Placental epithelial cell (primary cell): ENCODE measurements at places on chromosomes 7 and 10. TPM values are rescaled to one million over a fixed set of nuclear protein-coding genes. Genes with fewer than 3 reads are reported as not detected.

SP8 gene
- not detected in 2 replicates for total RNA-seq

CRTAC1 gene
- total RNA-seq = 0.22 and 0.39 TPM in 2 replicates

GTF2I gene
- 179 and 193 TPM in 2 replicates for total RNA-seq

MYO1G gene
- 0.33 and 0.39 TPM in 2 replicates for total RNA-seq

COL13A1 gene
- total RNA-seq = not detected in 2 replicates

CAMK1D gene
- 1.2 and 1.4 TPM in 2 replicates for total RNA-seq

NPSR1 gene
- not detected in 2 replicates for total RNA-seq

HMX2 gene
- total RNA-seq = not detected in 2 replicates

MBL2 gene
- total RNA-seq = not detected in 2 replicates

TYW1B gene
- total RNA-seq = 0.54 and 1.6 TPM in 2 replicates

DDC gene
- total RNA-seq = not detected in 2 replicates

CALHM1 gene
- total RNA-seq = not detected in 2 replicates

LIPN gene
- total RNA-seq = not detected in 2 replicates
